ENCODE measurements at places on chromosomes 11 and 22.

DNA sequence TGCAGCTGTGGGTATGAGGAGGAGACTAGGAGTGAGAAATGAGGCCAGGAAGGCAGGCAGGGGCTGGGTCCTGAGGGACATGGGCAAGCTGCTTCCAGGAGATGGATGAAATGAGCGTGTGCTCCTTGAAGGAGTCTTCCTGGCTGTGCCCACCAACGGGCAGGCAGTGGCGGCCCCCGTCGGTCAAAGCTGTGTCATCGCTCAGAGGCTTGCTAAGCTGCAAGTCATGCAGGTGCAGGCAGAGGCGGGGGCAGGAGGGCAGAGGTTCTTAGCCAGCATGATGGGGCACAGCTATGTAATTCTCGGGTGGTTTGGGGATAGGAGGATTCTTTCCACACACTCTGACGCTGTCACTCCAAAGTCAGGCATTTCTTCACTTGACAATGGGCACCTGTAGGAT lies 12.5 kb upstream of the PEX26 start:
- no peak for DNase-seq

DNA sequence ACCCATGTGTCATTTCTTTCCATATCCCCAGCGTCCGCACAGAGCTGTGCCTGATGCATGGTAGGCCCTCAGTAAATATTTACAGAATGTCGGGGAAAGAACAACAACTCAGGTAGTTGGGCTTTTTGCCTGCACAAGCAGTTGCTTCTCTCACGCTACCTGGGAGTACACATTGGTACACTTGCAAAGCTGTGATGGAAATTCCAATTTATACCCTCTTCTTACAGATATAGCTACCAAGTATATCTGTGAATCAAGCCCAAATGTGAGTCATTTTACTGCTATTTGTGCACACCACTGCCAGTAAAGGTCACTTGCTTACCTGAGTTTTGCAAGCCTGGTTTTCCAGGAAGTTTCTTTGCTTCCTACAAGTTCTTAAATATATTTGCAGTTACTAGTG lies 333.0 kb upstream of the NARS2 start:
- no peak for DNase-seq

- no peak for DNase-seq
Observed at GRCh38 chr11:121703201-121703600, 250.4 kb upstream of the SORL1-AS1 start.

- no peak for DNase-seq
Observed at GRCh38 chr22:40741116-40741515, 61.8 kb downstream of the MCHR1 start.

DNA sequence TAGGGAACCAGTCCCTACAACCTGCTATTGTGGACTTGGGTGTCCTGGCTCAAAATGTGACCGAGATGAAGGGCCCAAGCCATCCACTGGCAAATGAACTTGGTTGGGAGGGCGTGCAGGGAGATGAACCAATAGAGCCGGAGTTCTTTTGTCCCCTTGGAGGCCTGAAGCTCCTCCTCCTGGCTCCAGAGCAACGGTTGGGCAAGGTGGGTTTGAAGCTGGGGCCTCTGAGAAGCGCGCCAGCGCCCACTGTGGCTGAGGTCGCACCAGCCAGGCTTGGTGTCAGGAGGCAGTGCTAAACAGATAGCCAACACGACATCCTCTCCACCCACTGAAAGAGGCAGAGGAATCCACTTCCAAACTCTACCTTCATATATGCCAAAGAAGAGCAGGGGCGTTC lies 36.0 kb upstream of the PACSIN2 start:
- DNase-seq: no peak

GRCh38 chr11:131074573-131074972 lies 158.3 kb upstream of the SNX19 start:
- no peak for DNase-seq

DNA sequence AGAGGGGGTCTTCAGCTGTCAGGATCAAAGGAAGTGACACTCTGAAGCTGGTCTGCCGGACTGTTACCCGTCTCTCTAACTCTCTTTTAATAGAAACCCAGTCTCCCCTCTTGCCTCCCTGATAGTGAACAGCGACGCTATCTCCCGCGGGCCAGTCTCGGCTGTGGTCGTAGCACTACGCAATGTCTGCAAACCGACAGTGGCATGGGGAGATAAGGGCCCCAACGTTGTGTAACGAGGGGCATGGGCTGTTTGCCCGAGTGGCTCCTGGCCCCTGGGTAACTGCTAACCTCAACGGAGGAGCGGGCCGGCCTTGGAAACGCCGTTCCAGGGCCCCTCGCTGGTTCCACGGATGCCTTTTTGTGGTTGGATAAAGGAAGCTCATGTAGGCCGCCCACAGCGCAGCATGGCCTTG lies 23.3 kb downstream of the ZBTB16 start:
- no peak for DNase-seq

- DNase-seq: no peak
Observed at GRCh38 chr11:124195189-124195734, 12.1 kb downstream of the OR10D3 start.

GRCh38 chr11:19905280-19905853 lies 192.7 kb downstream of the NAV2 start:
- no peak for DNase-seq

DNA sequence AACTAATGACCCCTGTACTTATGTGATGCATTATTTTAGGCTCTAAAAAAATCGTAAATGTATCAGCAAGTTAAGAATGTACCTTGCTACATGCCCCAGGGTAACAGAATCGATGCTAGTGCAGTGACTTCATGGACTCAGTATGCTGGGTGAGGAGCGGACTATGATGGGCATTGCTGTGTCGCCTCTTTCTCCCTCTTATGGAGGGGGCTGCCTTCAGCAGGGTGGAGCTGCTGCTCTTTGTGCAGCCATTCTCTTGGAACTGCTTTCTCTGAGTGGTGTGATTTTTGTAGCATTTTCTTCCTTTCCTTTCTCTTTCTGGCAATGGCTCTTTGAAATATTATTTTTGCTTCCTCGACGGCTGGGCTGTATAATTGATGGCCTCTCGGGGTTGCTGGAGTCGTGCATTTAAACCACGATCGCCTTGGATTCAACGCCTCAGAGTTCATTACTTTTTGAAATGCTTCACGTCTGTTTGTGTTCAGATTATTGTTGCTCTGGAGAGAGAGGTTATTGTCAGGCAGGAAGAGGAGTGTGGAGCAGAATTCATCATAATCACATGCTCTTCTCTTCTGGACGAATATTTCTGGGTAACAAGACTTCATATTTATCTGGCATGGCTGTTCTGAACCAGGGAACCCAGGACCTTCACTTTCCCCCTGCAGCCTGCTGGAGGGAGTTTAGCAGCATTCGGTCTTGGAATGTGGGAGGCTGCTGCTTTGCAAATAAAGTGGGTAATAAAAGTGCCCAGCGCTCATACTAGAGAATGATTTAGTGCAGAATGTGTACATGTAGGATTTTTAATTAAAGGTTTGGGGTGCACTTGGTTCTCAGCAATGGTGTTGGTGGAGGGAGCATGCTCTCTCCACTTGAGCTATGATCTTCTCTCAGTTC lies 804.2 kb downstream of the NTM start:
- no peak for DNase-seq

- DNase-seq: no peak
Observed at GRCh38 chr22:20808844-20809243, 34.9 kb downstream of the SERPIND1 start.

DNA sequence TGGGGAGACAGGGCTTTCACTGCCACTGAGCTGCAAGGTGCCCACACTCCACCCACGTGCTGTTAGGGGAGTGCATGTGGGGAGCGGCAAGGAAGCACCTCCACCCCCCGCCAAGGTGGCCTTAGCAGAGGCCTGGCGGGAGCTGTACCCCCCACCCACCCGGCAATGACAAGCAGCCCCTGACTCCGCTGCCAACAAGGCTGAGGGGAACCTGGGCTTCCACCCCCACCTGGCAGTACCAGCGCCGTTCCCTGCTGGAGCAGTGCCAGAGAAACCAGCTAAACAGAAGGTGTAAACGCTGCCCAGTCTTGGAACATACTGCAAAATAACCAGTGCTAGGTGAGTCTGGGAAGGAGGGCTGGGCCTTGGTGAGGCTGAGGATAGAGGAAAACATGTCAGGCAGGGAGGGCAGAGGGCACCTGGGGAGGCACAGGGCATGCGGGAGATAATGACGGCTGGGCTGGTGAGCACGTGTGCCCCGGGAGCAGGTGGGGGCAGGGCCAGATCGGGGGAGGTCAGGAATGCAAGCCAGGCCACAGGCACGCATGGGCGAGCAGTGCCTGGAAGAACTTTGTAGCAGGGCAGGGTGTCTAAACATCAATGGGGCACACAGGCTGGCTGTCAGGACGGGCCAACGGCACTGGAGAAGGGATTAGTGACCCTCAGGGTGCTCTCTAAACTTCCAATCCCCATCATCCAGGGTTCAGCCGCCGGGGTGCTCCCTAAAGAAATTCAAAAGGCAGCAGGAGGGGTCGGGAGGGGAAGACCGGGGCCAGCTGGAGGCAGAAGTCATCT lies 6.6 kb downstream of the CERK start:
- no peak for DNase-seq

- no peak for DNase-seq
Observed at GRCh38 chr11:82865841-82866240, 34.4 kb downstream of the PRCP start.

- no peak for DNase-seq
Observed at GRCh38 chr22:43222262-43222661, 35.3 kb upstream of the TTLL12 start.

DNA sequence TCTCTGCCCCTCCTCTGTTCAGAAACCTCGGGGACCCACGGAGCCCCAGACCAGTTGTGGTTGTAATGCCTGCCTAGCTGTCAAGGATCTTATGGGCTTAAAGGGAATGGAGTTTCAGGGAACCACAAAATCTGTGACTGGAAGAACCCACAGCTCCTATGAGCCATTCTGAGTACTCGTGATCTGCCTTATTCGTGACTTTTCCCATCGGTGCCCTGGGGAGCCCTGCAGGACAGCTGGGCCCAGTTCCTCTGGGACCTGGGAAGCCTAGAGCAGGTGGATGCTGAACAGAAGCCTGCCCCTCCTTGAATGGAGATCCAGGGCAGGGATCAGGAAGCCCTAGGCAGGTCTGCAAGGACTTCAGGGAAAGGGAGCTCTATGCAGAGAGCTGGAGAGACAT lies 42.1 kb upstream of the TTC12 start:
- DNase-seq: no peak

DNA sequence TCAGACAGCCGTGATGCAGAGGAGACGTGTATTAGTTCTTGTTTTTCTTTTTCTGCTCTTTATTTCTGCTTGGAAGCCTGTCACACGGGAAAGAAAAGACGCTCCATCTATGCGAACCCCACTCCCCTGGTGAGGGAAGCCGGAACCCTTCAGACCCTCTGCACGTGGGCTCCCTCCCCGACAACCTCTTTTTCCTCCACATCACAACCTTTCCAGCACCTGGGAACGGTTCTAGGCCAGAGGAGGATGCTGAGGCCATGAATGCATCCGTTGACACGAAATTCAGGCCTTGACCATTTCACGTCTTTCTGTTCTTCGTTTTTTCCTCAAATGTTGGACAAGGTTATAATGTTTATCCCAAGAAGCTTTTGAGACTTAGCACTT lies 85.3 kb upstream of the WNT7B start:
- DNase-seq: no peak

GRCh38 chr11:46667043-46667481 lies 33.4 kb downstream of the ARHGAP1 start:
- DNase-seq: no peak

GRCh38 chr11:115166820-115167219 lies 337.4 kb downstream of the CADM1 start:
- DNase-seq: no peak

Data from activated naive CD4-positive, alpha-beta T cell (primary cell).